ENCODE measurements at places on chromosomes 5 and 9.

DNA sequence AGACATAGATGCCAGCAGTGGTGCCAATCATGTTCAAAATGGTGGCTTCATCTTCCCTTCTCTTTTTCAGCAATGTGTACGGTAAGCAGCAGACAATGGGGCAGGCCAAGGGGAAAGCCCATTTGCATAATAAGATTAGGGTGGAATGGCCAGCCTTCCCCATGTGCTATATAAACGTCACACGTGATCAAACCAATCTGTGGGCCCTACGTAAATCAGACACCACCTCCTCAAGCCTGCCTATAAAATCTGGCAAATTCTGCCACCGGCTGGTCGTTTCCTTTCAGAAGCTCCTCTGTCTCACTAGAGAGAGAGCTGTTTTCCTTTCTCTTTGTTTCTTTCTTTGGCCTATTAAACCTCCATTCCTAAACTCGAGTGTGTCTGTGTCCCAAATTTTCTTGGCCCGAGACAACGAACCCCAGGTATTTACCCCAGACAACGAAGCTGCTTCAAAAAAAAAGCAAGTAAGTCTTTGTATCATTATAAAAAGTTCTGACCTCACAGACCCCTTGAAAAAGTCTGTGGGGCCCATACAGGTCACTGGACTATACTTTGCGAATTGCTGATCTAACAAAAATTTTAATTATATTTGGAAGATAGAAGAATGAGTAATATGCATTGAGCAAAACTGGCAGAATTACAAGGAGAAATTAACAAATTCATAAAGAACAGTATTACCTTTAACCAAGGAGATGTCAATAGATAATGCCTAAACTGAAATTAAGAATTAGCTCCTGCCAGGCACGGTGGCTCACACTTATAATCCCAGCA lies 15.2 kb downstream of the ZBTB5 start:
- no peak for DNase-seq

DNA sequence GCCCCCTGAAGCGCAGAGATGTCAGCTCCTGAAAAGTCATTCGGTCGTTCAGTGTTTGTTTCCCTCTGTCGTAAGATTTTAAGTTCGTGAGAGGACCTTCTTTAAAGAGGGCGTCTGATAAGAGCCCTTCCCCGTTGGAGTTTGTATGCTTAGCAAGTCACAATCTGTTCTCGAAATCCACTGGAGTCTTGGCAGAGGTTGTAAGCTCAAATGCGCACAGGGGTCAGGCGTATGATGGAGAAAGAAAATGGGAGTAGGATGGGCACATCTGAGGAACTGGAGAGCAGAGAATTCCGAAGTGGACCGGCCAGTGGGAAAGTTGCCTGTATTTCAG lies 710 bp downstream of the HSD17B4 start:
- no peak for DNase-seq

DNA sequence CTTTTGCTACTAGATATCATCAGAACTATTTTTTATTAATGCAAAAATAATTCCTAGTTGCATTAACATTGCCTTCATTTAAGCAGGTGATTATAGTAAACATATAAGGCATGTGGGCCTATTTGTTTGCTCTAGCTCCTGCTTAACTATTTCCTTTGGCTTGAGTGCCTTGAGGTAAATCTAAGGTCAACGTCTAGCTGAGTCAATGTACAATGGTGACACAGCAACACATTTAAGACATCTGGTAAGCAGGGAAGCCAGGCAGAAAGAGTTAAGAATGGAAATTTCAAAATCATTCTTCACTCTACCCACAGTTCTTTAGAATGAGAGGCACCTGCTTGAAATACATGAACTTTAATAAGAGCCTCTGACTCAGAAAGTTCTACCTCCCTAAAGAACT lies 111.9 kb upstream of the FST start:
- DNase-seq: no peak

DNA sequence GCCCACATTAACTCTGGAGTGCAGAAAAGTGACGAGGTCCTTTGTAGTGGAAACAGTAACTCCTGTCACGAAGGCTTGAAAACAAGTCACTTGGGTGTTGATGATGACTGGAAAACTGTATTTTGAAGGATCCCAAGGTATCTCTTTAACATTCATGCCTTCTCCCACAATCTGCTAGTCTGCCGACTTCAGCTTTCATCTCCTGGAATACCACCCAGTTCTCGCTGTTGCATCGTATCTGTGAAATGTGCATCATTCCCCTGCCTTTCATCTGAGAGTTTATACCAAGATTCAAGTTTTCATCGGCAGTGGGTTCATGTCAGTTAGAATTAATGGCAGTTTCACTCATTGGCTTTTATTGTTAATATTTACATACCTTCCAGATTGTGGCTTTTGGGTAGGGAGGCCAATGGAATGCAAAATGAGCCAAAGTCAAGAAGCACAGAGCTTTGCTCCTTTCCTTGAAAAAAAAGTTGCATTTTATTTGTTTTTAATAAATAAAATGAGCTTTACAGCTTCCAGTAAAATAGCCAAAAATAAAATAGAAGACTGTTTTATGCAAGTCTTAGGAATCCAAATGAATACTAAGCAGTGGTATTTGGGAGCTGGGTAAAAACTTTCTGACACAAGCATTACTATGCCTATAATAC lies 575.2 kb upstream of the WWC1 start:
- no peak for DNase-seq

- no peak for DNase-seq
Observed at GRCh38 chr9:83965350-83966208, 14.4 kb downstream of the HNRNPK start.

DNA sequence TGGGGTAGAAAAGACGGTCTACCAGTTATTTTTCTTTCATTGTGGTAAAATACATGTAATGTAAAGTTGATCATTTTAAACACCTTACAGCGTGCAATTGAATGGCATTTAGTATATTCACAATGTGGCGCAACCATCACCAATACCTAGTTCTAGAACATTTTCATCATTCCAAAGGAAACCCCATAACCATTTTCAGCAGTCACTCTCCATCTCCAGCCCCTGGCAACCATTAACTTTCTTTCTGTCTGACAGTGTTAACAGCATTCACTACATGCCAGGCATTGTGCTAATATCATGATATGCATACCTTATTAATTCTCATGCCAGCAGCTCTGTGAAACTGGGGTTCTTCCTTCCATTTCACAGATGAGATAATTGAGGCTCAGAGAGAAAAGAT lies 32.0 kb downstream of the PTGS1 start:
- no peak for DNase-seq

DNA sequence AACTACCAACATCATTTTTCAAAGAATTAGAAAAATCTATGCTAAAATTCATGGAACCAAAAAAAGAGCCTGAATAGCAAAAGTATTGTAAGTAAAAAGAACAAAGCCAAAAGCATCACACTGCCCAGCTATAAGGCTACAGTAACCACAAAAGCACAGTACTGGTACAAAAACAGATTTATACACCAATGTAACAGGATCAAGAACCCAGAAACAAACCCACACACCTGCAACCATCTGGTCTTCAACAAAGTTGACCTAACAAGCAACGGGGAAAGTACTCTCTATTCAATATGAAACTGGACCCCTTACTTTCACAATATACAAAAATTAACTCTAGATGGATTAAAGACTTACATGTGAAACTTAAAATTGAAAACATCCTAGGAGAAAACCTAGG lies 94.2 kb upstream of the TARS1 start:
- no peak for DNase-seq

DNA sequence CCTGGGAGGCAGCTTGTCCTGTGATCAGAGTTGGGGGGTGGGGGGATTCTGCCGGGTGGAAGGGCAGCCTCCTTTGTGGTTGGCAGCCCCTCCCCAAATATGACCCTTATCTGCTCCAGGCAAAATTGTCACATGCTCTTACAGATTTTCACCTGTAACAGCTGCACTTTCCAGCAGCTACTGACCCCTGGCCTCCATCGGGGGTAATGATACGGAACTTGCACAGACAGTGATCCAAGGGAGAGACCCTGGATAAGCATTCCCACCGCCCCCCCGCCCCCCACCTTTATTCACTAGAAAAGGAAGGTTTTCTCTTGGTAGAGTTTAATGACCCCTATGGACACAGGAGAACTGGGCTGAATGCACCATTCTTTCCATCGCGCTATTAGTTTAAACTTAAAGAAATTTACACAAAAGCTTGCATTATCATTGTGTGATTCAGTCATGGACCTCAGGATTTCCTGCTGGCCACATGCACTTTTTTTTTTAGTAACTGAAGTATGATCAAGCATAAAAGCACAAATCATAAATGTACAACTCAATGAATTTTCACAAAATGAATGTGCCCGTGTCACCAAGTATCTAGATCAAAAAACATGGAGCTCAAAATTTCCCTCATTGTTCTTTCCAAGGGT lies 10.7 kb upstream of the ZBTB34 start:
- no peak for DNase-seq

DNA sequence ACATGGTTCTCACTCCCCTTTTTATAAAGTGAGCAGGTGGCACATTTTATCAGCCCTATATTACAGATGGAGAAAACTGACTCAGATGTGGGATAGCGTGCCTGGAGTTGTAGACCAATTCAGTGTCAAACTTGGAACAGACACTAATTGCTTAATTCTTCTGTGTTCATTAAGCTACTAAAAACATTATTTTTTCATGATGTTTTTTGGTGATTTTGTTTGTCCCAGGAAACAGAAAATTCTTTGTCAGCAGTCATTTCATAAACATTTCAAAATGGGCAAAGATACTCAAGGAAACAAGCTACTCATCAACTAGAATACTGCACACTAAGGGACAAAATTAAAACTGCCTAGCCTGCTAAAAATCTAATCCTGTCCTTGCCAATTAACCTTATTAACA lies 2.2 kb downstream of the ABHD17B start:
- DNase-seq: no peak
